BJ (cell line): ENCODE measurements at places on chromosomes 7 and 10. TPM values are rescaled to one million over a fixed set of nuclear protein-coding genes. Genes with fewer than 3 reads are reported as not detected.

Gene STOX1
- 0.02 TPM in 1 of 2 replicates, not detected in the other for polyA plus RNA-seq

Gene EGFR
- polyA plus RNA-seq, result 22.9 and 34.0 TPM in 2 replicates

Gene OR6V1
- polyA plus RNA-seq, result not detected in 2 replicates

Gene ANXA8
- polyA plus RNA-seq, result 0.27 and 0.42 TPM in 2 replicates

Gene PGAM2
- 0.16 TPM in 1 of 2 replicates, not detected in the other for polyA plus RNA-seq

Gene CCL24
- polyA plus RNA-seq, result not detected in 2 replicates

Gene APBB1IP
- polyA plus RNA-seq, result 4.3 and 5.6 TPM in 2 replicates

Gene COL17A1
- 0.01 and 0.02 TPM in 2 replicates for polyA plus RNA-seq

Gene CPXM2
- polyA plus RNA-seq, result 13.9 and 14.4 TPM in 2 replicates

Gene MAGI2
- polyA plus RNA-seq, result 0.81 and 1.2 TPM in 2 replicates

Gene LGI1
- polyA plus RNA-seq, result not detected in 2 replicates

Gene GPR37
- polyA plus RNA-seq, result 0.25 and 0.33 TPM in 2 replicates

Gene TMEM273
- not detected in 2 replicates for polyA plus RNA-seq

Gene SPDYE8
- not detected in 2 replicates for polyA plus RNA-seq

Gene SLC16A12
- 0.02 and 0.06 TPM in 2 replicates for polyA plus RNA-seq

Gene OR2A25
- not detected in 2 replicates for polyA plus RNA-seq

Gene ANKRD1
- polyA plus RNA-seq, result 2.2 and 3.2 TPM in 2 replicates
